ENCODE measurements at places on chromosomes 4 and X.

DNA sequence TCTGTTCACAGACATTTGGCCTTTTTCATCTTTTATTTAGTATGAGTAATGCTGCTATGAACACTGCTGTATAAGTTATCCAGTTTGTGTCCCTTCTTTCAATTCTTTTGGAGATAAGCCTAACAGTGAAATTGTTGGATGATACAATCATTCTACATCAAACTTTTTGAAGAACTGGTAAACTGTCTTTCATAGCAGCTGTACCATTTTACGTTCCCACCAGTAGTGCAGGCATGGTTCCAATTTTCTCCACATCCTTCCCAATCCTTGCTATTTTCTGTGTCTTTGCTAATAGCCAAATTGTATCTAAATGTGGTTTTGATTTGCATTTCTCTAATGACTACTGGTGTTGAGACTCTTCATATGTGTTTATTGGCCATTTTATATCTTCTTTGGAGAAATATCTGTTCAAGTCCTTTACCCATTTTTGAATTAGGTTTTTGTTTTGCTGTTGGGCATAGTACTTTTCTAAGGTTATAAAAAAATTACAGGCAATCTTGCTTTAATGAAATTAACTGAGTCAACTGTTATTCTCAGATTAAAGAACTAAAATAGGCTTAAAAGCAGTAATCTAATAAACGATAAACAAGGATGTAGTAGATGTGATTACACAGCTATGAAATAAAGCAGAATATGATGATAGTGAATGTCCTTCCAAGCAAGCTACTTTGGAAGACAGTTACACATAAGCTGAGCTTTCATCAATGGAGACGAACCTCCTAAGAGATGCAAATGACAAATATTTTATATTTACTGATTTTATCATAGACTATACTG is 57.2 kb downstream of the FBXW7 start:
- no peak for DNase-seq

- DNase-seq: no peak
Measured at GRCh38 chr4:26288355-26288909, 32.4 kb upstream of the RBPJ start.

DNA sequence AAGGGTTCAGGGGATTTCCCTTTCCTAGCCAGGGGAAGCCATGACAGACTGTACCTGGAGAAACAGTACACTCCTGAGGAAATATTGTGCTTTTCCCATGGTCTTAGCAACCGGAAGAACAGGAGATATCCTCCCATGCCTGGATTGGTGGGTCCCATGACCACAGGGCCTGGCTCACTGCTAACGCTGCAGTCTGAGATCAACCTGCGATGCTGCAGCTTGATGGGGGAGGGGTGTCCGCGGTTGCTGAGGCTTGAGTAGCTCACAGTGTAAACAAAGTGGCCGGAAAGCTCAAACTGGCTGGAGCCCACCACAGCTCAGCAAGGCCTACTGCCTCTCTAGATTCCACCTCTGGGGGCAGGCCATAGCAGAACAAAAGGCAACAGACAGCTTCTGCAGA is 819.5 kb downstream of the TECRL start:
- DNase-seq: no peak

- no peak for DNase-seq
Measured at GRCh38 chr4:3341760-3342159, 48.9 kb downstream of the RGS12 start.

- DNase-seq: no peak
Measured at GRCh38 chr4:8101213-8102075, 57.2 kb downstream of the ABLIM2 start.

- DNase-seq: no peak
Measured at GRCh38 chr4:82823062-82823461, 24.5 kb upstream of the SCD5 start.

DNA sequence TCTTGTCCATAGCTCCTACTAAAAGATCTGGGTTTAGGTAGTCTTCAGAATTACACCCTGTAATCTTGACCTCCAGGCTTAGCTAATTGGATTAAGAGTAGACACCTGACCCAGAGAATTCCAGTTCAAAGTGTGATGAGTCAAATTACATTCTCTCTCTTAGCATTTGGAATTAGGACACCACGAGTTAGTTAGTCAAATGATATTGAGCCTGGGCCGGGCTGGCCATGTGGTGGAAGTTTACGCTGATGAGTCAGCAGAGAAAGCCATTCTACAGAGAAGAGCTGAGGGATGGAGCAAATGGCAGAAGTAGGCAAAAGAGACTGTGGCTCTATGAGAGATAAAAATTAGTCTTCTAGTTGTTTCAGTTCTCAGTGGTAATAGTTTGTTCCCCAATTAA is 31.1 kb downstream of the CEP44 start:
- no peak for DNase-seq

DNA sequence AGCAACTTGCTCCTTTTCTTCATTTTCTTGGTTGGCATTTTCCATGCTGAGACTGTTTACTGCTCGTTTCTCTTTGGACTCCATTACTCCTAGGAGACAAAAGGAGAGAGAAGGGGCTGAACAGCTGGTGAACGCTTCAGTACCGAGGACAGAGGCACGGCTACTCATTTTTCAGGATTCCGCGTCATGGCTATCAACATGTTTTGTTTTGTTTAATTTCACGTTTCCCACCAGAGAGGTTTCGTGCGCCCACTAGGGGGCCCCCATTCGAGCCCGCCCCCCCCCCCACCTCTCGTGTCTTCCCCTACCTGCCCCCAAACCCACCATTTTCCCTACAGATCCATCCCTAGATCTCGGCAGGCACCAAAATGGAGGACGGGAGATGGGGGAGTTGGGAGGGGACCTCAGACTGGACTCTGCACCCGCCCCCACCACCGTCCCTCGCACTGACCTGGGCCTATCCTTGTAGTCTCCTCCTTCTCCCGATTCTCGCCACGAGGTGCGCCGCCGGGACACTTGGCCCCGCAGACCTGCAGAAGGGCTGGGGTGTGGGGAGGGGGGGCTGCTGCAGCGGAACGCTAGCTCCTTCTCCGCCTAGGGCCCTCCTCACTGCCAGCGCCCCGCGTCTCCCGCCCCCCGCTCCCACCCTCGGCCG is 653 bp downstream of the BEX1 start:
- peak; percentile 7 for DNase-seq

DNA sequence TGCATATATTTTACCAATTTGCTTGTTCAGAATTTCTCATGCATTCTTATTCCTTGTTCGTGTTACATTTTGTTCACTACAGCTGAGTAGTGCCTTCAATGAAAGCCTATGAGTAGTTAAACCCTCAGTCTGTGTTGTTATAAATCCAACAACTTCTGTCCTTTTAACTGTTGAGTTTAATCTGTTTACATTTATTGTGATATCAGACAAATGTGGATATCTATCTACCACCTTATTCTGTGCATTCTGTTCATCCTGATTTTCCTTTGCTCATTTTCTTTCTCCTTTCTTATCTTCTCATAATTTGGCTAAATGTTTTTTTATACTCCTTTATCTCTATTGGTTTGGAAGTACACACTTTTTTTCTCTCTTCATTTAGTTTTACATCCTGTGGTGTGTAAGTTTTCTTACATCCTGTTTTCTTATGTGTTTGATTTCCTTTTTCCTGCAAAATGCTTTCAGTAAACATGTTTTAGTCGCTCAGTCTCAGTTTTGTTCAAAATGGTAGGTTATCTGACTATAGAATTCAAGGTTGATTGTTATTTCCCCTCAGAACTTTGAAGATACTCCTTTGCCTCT is 54.2 kb downstream of the CASP6 start:
- no peak for DNase-seq
